ENCODE measurements at places on chromosomes 5 and 9.

- no peak for DNase-seq
Observed at GRCh38 chr9:75461183-75461582, 372.9 kb downstream of the OSTF1 start.

GRCh38 chr5:137320056-137321045, 178.8 kb downstream of the SPOCK1 start:
- no peak for DNase-seq

DNA sequence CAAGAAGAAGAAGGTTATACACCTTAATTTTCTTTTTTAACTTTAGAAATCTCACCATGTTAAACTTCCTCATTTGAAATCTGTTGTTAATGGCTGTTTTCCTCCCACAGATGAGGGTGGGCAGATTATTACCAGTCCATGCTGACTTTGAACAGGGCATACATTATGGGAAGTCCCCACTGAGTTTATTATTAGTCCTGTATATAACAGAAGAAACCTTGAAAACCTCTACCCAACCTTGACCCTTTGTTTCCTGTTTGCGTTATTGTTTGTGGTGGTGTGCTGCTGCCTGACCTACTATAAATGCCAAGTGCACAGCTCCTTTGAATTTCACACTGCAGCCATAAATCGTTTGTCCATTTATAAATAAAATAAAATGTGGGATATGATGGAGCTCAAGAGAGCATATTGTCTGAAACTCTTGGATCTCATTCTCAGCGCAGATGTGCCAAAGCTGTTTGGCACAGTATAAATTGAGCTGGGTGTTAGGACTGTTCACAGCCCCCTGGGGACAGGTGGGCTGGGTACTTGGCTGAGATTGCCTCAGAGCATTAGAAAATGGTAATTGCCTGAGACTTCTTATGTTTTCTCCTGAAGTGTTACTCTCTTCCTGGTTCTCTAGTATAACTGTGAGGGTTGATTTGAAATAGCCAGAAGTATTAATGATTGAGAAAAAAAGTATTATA, 139.6 kb downstream of the SPATA31D1 start:
- no peak for DNase-seq

GRCh38 chr5:76040806-76041205, 42.4 kb upstream of the SV2C start:
- no peak for DNase-seq

DNA sequence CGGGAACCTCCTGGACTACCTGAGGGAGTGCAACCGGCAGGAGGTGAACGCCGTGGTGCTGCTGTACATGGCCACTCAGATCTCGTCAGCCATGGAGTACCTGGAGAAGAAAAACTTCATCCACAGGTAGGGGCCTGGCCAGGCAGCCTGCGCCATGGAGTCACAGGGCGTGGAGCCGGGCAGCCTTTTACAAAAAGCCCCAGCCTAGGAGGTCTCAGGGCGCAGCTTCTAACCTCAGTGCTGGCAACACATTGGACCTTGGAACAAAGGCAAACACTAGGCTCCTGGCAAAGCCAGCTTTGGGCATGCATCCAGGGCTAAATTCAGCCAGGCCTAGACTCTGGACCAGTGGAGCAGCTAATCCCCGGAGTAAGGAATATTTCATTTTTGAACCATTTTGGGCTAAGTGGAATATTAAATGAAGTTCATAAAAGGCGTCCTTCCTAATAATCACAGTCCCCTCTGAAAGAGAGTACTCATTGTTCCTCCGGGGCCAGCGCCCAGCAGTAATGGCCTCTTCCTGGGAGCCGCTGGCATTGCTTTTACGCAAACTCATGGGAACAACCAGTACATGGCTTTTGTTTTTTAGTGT, 23.6 kb downstream of the QRFP start:
- no peak for DNase-seq

- no peak for DNase-seq
Observed at GRCh38 chr5:38414348-38414747, 142.1 kb downstream of the LIFR start.

- DNase-seq: no peak
Observed at GRCh38 chr9:120267929-120268328, 312.0 kb downstream of the CDK5RAP2 start.

DNA sequence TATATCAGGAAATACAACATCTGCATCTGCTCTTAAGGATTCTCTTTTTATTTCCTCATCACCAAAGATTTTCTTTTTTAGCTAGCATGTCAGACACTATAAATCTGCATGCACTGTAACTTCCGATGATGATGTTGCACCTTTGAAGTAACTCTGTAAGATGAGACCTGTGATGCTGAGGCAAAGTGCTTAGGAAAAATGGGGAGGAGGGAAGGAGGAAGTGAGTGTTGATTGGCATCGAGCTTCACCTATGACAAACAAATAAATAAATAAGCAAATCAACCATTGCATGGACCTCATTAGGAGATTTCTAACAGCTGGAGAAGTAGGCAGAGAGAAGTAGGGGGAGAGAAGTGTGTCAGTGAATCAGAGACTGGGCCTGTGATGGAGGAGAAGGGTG, 52.6 kb downstream of the ENC1 start:
- no peak for DNase-seq

DNA sequence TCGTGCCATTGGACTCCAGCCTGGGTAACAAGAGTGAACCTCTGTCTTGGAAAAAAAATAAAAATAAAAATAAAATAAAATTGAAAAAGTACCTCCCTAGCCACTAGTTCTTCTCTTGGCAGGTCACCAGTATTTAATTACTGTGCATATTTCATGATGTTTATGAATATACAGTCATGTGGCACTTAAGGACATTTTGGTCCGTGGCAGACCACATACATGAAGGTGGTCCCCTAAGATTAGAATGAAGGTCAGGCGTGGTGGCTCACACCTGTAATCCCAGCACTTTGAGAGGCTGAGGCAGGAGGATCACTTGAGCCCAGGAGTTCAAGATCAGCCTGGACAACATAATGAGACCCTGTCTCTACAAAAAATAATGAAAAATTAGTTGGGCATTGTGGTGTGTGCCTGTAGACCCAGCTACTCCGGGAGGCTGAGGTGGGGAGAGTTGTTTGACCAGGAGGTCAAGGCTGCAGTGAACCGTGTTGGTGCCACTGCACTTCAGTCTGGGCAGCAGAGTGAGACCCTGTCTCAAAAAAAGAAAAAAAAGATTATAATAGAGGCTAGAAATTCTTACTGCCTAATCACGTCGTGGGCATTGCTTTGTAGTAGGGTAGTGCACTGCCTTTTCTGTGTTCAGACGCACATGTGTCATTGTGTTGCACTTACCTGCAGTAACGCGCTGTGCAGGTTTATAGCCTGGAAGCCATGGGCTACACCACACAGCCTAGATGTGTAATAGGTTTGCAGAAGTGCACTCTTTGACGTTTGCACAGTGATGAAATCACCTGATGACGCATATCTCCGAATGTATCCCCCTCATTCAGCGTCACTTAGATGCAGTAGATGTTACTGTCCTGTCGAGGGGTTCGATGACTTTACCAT, 12.8 kb downstream of the EHMT1 start:
- no peak for DNase-seq

DNA sequence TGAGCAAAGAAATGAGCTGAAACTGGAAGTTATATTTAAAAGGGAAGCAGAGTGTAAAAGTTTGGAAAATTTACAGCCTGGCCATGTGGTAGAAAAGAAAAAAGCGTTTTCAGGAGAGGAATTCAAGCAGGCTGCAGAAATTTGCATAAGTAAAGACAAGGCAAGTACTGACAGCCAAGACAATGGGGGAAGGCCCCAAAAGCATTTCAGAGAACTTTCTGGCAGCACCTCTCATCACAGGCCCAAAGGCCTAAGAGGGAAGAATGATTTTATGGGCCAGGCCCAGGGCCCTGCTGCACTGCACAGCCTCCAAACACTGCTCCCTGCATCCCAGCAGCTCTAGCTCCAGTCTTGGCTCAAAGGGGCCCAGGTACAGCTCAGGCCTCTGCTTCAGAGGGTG, 169.7 kb downstream of the GLIS3 start:
- DNase-seq: no peak

DNA sequence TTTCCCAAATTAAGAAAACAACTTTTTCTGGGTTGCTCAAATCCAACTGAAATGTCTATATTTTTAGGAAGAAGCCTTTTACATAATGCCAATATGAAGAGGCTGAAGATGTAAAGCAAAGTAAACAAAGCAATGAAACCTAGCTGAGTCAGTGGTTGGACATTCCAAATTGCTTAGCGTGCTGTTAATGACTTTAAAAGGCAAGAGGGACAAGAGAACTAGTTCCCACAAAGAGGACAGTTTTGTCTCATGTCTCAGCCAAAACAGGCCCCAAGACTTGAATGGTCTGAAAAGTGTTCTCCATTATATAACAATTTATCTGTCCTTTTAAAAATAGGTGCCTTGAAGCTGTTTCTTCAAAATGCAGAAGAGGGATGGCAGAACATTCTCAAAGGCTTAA, 407.0 kb downstream of the ENC1 start:
- no peak for DNase-seq

- DNase-seq: no peak
Observed at GRCh38 chr9:10250219-10250618, 362.6 kb downstream of the PTPRD start.

DNA sequence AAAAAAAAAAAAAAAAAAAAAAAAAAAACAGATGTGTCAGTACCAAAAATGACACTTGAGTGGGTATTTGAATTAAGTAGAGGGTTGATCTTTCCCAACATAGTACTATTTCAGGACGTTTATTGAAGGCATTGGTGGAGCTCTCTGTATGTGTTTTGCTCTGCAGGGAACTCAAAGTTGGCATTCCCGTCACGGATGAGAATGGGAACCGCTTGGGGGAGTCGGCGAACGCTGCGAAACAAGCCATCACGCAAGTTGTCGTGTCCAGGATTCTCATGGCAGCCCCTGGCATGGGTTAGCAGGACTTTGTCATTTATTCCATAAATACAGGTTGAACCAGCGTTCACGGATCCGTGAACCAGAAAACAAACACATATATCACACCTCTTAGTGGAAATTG, 34.9 kb downstream of the SFXN1 start:
- DNase-seq: no peak

- no peak for DNase-seq
Observed at GRCh38 chr5:172288465-172288864, 4.9 kb upstream of the UBTD2 start.

DNA sequence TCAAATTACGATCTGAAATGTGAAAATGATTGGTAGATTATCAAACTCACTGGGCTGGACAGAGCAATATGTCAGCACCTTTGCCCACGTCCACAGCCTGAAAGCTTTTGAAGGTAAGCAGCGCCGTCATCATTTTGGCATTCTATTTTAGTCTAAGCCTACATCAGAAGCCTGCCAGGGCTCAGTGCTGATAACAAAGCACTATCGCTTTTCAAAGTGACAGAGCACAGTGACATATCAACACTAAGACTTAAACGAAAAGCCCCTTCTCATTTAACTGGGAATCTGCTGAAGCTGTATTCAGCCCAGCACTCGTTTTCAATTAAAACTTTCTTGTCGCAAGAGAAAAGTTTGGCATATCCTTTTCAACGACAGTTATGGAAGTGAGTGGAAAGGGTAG, 1076.3 kb downstream of the PTPRD start:
- no peak for DNase-seq

GRCh38 chr9:98479967-98480847, 224.8 kb upstream of the TBC1D2 start:
- DNase-seq: no peak

- no peak for DNase-seq
Observed at GRCh38 chr5:142981886-142982820, 212.0 kb downstream of the ARHGAP26 start.

DNA sequence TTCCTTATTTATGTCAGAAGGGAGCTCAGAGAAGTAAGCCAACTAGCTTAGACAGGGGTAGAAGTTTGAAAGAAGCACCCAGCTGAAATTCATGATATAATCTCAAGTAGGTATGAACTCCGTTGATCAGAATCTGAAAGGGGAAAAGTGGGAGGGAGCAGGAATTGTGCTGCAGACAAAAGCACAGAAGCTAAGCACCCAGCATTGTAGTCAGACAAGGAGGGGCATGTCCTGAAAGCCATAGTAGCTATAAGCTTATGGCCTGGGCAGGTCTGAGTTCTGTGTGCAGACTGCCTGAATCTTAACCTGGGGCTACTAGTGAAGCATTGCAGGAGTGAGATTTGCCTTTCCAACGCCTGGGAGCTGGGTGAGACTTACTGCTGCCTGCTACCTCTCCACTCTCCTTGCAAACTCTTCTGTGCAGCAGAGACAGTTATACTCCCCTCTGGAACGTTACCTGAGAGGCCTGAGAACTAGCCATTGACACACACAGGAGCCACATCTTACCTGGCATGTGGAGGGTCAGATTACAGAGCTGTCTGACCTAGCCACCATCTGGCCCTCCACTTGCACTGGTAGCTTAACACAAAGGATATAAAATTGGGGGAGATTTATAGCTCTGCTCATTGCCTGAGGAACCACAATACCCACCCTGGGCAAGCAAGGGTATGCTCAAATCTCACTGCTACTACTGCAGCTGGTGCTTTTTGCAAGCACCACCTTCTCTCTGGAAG, 9.8 kb upstream of the CYLC2 start:
- DNase-seq: no peak

- DNase-seq: no peak
Observed at GRCh38 chr5:54311176-54311677, 854 bp upstream of the ARL15 start.

DNA sequence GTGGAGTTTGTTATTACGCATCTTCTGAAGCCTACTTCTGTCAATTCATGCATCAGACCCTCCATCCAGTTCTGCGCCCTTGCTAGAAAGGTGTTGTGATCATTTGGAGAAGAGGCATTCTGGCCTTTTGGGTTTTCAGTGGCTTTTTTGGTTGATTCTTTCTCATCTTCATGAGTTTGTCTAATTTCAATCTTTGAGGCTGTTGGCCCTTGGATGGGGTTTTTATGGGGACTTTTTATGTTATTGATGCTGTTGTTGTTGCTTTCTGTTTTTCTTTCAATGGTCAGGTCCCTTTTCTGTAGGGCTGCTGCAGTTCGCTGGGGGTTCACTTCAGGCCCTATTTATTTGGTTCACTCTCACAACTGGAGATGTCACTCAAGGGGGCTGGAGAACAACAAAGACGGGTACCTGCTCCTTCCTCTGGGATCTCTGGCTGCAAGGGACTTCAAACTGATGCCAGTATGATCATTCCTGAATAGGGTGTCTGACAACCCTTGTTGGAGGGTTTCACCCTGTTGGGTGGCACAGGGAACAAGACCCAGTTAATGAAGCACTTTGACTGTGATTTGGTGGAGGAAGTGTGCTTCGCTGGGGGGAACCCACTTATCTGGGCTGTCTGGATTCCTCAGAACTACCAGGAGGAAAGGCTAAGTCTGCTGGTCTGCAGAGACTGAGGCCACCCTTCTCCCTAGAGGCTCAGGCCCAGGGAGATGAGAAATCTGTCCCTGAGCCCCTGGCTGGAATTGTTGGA, 226.7 kb upstream of the PTGER4 start:
- no peak for DNase-seq

- DNase-seq: no peak
Observed at GRCh38 chr9:18189871-18190670, 283.9 kb upstream of the ADAMTSL1 start.

- no peak for DNase-seq
Observed at GRCh38 chr9:135750786-135751185, 48.8 kb downstream of the KCNT1 start.

DNA sequence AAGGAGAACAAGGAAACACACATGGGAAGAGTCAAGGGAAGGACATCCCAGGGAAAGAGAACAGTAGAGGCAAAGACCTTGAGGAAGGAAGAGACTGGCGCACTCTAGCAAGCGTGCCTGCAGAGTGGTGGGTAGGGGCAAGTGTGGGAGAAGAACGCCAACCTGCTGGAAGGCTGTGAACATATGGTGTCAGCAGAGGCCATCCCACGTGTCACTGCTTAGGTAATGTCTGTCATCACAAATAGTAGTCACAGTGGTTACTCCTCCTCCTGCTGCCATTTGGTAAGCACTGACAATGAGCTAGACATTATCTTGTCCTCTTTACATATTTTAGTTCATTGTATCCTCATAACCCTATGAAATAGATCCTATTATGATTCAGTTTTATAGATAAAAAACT, 206.4 kb upstream of the TRIM32 start:
- DNase-seq: no peak

All from activated B cell treated with CpG ODN at 0.5 μM for 24 hours (primary cell).